ENCODE measurements at places on chromosomes 3 and 15.

DNA sequence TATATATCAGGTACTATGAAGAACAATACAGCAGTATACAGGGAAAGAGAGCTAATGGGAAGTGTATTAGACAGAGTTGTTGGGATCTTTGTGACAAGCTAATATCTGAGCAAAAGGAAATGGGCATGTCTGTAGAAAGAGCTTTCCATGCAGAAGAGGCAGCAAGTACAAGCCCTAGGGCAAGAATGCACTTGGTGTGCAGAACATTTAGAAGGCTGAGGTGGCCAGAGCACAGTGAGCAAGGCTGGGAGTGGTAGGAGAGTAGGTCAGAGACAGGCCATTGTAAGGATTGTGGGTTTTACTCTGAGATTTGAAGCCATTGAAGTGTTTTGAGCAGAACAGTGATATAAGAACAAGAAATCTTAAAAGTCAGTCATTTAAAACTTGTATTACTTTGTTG is 353.9 kb upstream of the TGFBR2 start:
- no peak for DNase-seq

DNA sequence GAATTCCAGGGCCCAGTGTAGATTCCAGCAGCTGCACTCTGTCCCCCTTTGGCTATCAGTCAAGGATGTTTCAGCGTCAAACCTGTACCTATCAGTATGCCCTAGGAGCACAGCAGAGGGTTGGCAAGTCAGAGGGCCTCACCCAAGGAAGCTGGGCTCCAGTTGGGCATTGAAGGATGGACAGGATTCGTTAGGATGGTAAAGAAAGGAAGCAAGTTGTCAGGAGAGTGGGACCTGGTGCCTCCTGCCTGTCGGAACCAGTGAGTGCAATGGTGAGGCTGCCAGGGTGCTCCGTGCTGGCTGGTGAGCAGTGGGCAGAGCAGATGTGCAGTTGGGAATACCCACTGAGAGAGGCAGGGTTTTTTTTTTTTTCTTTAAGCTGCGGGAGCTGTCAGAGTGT is 157.2 kb downstream of the CHDH start:
- DNase-seq = no peak

DNA sequence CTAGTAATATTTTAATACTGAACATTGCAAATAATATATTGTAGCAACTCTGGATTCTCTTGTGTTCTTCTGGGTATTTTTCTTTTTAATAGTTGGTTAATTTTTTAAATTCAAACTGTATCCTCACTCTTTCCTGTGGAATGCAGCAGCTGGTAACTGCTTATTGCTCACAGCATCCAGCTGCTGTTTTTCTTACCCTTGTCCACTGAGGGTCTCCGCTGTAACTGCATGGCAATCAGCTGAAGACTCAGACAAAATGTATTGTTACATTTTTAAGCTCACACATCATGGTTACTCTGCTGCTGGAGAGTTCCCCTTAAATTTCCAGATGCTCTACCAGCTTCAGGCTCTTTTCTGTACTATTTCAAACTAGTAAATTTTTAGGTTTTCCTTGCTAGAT is 227.6 kb downstream of the MBNL1 start:
- no peak for DNase-seq

- DNase-seq = peak; percentile 77
Measured at GRCh38 chr3:141796889-141797781, 33.9 kb downstream of the GRK7 start.

GRCh38 chr3:72487078-72487765 is 361.0 kb downstream of the SHQ1 start:
- DNase-seq = peak; percentile 83

GRCh38 chr15:74790080-74790916 is 8.4 kb downstream of the CSK start:
- peak; percentile 85 for DNase-seq

- no peak for DNase-seq
Measured at GRCh38 chr15:66940368-66940767, 125.0 kb upstream of the SMAD3 start.

- peak; percentile 48 for DNase-seq
Measured at GRCh38 chr3:14335774-14336748, 66.3 kb upstream of the SLC6A6 start.

DNA sequence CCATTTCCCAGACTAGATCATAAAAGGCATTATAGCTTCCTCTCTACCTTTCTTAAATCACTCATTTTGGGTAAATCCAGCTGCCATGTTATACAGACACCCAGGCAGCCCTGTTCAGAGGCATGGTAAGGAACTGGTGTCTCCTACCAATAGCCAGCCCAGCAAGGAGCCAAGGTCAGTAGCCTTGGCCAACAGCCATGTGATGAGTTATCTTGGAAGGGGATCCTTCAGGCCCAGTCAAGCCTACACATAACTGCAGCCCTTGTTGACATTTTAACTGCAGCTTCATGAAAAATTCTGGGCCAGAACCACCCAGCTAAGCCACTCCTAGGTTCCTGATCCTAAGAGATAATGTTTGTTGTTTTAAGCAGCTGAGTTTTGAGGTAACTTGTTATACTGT is 29.0 kb upstream of the ZMAT3 start:
- no peak for DNase-seq

DNA sequence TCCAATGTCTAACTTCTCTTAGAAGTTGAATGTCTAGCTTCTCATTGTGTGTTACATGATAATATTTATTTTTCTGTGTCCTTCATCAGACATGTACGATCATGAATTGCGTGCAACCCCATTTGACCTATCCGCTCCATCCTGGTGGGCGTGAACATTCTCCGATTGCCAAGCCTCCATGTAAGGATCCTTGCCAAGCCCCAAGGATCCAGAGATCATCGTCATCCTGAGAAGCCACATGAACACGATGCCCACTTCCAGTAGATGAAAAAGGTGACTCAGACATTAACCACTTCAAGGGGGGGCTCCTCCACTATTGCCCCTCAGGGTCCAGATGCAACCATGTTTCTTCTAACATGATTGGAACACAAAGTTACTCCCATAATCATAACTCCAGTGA is 25.5 kb upstream of the KNG1 start:
- DNase-seq = no peak

- peak; percentile 61 for DNase-seq
Measured at GRCh38 chr3:170414202-170414663, 4.4 kb upstream of the CLDN11 start.

Data from suppressor macrophage (primary cell).